ENCODE measurements at places on chromosomes 3 and 15.
A peak's percentile ranks its signal among the peaks of the same experiment; 100 is the strongest.

DNA sequence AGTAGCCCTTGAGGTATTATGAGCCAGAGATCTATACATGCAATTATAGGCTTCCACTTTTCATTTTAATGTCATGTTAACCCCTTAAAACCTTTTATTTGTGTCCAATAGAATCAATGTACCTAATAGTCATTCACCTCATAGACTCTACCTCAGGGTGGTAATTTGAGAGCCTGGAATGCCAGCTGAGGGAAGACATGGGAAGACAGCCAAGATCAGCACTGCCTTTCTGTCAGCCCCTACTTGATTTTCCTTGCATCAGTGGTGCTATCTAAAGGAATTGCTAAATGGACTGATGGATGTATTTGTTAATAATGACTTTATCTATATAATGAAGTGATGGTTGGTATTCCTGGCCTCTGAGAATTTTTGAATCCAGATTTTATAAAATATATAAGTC, 113.3 kb upstream of the GBE1 start:
- no peak for DNase-seq

- no peak for DNase-seq
Observed at GRCh38 chr3:35639254-35640186, at the start of gene ARPP21. Gene ARPP21, plus strand, starts transcription at chr3:35639525. Its CDS starts 42,227 bp downstream, at chr3:35681752.

GRCh38 chr3:35670408-35670965, 31.2 kb downstream of the ARPP21 start:
- DNase-seq = no peak

DNA sequence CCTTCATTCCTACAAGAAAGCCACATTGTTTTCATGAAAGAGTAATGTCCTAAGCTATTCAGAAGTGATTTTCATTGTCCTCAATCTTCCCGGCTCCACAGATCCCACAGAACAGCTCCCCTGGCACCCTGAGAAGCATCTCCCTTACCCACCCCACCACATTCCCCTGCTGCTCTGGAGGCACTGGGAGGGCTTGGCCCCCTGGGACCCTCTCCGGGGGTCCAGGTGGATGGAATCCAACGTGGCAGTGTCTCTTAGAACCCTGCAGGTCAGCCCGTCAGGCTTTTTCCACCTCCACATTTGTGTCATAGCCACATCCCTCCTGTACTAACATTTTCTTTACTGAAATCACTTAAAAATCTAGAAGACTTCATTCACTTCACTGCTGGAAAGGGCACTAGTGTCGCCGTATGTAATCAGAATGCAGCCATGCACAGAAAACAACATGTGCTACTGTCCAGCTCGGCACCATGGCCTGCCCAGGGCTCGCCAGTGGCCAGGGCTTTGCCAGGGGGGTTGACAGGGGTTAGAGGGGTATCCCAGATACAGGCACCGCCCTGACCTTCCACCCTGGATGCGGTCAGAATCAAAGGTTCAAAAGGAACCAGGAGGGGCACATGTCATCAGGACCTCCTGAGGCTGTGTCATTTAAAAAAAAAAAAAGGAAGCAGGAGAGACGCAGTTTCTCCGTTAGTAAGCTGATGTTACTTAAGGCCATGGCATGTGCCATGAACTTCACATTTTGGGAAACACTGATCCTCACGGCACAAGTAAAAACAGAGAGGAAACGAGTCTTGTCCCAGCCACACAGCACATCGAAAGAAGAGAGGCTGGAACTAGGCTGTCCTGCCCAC, 106.3 kb downstream of the LSM3 start:
- DNase-seq = no peak

DNA sequence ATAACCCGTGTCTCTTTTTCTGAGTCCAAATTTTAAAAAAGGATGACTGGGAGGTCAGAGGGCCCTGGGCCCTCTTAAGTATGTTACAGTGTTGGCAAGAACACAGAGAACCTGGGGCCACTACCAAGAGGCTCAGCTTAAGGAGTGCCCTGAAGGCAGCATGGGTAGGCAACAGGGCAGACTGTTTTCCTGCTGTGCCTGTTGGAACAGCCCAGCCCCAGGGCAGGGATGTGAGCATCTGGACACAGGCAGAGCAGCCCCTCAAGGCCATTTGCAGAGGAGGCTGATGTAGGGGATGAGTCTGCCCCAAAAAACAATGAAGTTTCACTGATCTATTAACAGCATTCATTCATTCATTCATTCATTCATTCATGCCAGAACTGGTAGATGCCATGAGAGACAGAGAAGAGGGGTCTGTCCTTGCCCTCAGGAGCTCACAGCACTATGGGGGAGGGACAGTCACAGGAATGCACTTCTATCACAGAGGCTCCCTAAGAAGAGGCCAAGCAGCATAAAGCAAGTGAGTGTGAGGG, 2.2 kb upstream of the LTF start:
- DNase-seq = no peak

GRCh38 chr15:91874992-91875660, 21.6 kb downstream of the SLCO3A1 start:
- DNase-seq = no peak

DNA sequence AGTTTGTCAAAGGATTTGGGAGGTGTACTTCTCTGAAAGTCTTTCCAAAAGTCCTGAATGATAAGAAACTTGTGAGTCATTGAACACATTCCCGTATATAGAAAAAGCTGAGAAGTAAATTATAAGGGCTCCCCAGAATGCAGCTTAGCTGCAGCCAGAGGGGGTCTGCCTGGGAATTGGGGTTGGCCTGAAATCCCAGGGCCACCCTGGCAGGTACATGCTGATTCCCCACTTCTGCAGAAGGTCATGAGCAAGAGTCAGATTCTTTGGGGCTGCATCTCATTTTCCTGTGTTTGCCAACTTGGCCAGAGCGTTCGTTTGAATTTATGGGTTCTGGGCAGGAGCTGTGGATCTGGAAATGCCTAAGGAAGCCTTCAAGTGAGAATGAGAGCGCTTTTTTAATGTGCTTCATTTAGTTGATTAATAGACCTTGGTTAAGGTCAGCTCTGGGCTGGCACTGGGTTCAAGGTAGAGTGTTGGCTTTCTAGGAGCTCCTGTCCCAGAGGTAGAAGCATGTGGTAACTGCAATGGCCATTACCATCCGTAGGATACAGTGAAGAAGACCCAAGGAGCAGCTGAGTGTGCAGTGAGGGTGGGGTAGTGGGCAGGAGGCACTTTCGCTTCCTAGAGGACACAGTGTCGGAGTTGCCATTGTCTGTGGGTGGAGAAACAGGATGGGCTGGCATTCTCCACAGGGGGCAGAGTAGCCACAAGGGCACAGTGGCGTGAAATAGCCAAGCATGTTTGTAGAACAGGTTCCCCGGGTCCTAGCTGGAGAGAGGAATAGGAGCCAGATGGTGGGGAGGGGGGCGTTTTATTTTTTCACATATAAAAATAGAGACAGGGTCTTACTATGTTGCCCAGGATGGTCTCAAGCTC, 3.2 kb downstream of the SLC6A6 start:
- no peak for DNase-seq

DNA sequence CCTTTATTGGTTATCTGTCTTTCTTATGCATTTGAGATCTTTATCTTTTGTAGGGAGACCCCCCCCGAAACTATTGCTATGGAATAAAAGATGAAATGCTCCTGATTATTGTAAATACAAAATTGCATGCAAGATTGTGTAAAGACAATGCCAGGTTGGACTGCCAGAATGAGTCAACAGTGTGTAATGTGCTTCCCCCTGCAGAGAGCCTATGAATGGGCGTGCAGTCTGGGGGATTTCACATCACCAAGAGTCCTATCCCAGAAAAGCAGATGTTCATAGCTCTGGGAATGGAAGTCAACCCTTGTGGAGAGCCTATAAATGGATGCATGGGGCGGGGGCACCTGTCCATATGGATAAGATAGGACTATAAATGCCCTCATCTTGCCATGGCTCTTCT, 584.3 kb downstream of the NSUN3 start:
- DNase-seq = no peak

GRCh38 chr3:8443829-8444791, 57.5 kb upstream of the LMCD1 start:
- DNase-seq = peak; percentile 9

- no peak for DNase-seq
Observed at GRCh38 chr3:49341996-49342395, 2.1 kb upstream of the USP4 start.

- DNase-seq = no peak
Observed at GRCh38 chr15:68259883-68260282, 17.7 kb upstream of the FEM1B start.

- no peak for DNase-seq
Observed at GRCh38 chr3:184368116-184368515, 6.6 kb downstream of the POLR2H start.

DNA sequence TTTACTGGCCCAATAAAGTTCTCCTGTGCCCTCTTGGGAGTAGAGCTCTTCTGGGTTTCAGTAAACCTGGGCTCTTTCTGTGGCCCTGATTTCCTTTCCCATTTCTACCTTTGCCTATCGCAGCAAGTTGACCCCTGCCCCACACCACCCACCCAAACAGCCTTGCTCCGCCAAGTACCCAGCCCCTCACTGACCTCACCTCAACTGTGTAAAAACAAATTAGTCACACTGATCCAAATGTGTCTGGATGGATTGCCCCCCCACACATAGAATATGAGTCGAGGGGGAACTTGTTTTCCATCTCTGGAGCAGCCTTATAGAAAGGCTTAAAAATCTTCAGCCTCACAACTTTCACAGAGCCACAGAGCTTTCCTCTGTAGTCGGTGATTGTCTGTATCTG, 28.6 kb upstream of the VEPH1 start:
- no peak for DNase-seq

- no peak for DNase-seq
Observed at GRCh38 chr3:3192286-3192675, 12.8 kb upstream of the CRBN start.

DNA sequence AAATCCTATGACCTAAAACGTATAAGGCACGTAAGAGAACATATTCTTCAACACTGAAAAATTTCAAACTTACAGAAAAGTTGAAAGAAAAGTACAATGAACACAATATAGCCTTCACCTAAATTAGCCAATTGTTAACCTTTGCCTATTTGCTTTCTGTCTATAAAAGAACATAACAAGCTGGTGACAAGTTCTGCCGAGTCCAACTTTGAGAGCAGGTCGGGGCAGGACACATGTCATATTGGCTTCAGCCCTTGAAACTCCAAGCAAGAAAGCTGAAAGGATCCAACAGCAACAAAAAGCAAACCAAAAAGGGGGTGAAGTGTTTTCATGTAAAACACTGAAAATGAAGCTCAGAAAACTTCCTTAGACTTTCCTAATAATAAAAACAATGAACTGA, 59.1 kb downstream of the TBC1D2B start:
- no peak for DNase-seq

GRCh38 chr15:89043031-89044002, 44.9 kb upstream of the ABHD2 start:
- no peak for DNase-seq

GRCh38 chr3:194865061-194865460, 179.4 kb downstream of the FAM43A start:
- no peak for DNase-seq

DNA sequence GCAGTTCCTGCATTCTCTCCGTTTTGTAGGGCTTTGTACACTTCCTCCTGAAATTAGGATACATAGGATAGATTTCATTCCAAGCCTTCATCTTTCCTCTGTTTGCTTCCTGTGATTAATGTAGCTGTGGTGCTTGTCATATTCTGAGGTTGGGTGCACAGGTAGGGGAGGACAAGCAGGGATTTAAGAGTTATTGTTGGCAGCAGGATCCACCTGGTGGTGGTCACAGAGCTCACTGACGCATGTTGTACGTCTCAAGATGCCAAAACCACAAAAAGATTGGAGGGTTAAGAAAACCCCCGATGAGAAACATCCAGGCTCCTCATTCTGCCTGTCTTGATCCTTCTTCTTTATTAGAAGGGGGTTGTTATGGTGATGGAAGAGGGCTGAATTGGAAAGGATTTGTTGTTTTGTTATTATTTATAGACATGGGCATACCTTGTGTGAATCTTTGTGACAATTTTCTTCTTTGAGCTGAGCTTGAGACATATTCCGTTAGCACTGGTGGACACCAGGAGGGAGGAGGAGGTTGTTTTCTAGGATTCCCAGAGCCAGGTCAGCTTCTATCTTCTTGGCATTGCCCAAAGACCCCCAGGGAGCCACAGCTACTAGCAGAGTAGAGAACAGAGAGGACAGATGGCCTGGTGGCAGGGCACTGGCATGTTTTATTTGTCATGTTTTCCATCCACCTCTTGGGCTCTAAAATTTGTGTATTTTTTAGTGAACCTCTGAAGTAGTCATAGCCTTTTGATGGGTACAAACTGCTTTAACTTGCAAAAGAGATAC, 57.7 kb upstream of the LARS2 start:
- DNase-seq = peak; percentile 23

GRCh38 chr3:180040966-180041365, 4.2 kb upstream of the PEX5L start:
- DNase-seq = no peak

DNA sequence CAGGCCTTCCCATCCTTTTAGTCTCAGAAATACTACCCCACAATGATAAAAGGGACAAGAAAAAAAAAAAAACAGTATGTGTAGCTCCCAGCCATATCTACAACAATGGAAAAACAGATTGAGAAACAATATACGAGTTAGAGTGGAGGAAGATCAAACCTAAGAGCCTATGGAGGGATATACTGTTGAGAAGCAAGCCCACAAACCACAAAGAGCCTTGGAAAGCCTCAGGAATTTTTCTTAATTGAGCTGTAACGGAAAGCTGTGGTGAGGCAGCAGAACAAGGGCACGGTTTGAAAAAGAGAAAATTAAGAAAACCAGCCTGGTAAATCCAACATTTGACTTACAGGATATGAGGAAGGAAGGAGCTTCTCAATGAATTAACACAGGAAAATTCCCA, 21.4 kb downstream of the KPNA1 start:
- DNase-seq = no peak

GRCh38 chr15:31214864-31215489, 111.7 kb upstream of the KLF13 start:
- no peak for DNase-seq

GRCh38 chr3:120040813-120041377, 53.4 kb downstream of the GSK3B start:
- no peak for DNase-seq

DNA sequence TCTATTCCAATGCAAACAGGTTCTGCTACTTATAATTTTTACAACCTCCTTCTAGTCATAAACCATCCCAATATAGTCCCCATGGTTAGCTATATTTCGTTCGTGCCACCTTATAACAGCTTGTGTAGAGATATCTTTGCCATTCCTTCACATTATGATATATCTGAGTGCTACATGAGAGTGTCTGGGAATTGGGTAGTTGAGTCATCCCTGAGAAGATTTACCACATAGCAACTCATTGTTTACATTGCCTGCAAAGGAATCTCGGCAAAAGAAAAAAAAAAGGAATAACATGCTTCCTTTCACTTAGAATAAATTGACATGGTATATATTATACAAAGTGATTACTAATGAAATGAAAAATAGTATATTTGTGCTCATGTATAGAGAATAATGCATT, 86.0 kb upstream of the VGLL3 start:
- DNase-seq = no peak

DNA sequence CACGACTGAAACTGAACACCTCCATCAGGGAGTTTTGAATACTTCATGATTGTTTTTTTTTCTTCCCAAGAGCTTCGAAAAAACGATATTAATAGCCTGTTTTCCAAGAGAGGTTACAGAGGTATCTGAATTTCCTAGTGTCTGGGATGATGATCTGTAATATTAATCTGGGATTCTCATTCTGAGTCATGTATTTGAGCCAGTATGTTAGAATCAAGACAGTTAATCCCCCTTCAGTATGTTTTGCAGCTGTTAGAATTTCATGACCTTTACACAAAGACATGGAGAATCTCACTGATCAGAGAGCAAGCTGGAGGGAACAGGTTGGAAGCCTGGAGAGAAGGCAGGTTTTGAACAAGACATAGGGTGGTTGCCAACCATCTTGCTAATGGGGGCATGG, 234.5 kb upstream of the GAP43 start:
- no peak for DNase-seq

GRCh38 chr3:25556447-25556846, 108.3 kb downstream of the TOP2B start:
- no peak for DNase-seq
